Activated T-cell treated with anti-CD3 and anti-CD28 coated beads, Interleukin-2, amount 50 U/mL, for 72 hours (primary cell): ENCODE measurements at places on chromosomes 4 and X.

DNA sequence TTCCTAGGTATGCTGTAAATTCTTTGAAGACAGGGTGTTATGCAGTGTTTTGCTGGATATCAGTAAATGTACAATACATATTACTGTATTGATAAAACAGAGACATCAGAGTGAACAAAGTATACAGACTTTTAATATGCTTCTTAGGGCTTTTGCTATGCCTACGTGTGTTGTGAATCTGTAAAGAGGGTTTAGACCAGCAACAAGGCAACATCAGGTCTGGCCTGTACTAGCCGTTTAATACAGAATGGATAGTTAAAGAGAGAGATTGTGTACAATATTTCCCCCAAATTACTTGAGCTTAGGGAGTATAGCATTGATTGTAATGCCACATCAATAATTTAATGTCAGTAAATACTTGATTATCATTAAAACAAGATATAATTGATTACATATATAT is 75.2 kb downstream of the PAQR3 start:
- no peak for DNase-seq

- no peak for DNase-seq
Measured at GRCh38 chrX:13565511-13565910, 3.9 kb upstream of the EGFL6 start.

GRCh38 chr4:78100060-78100459 is 42.9 kb downstream of the FRAS1 start:
- DNase-seq, result no peak

- no peak for DNase-seq
Measured at GRCh38 chrX:94454606-94455005, 780.6 kb downstream of the FAM133A start.

DNA sequence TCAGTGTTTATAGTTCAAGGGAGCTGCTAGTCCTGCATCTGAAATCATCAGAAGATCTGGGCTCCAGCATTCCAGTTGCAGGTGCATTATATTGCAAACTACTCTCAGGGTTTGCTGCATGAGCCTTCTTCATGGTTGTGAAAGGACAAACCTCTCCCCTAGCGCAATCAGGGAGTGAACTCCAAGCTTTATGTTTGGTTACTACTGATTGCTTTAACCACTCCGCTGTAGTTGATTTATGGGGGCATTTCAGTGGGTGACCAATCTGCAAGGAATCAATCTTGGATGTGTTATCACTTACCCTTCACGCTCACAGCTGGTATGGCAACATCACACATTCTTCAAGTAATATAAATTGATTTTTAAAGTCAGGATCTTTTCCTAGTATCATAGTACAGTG is 552.1 kb downstream of the SPOCK3 start:
- no peak for DNase-seq

DNA sequence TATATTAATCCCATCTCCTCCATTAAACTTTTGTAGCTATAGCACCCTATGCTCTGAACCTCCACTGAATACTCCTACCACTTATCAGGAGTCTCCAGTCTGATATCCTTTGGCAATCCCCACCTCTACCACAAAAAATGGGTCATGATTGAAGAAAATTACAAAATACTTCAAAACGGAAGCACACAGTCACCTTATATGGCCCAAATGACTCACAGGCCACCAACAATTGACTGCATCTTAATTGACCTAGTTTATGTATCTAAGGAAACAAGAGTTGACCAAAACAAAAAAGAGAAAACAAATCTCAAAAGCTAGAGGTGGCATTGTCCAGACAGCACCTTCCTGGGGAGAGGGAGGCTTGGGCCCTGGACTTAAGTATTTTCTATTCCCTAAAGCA is 120.0 kb upstream of the DIAPH2 start:
- DNase-seq, result no peak

- no peak for DNase-seq
Measured at GRCh38 chrX:14915596-14915995, 42.4 kb downstream of the MOSPD2 start.

- no peak for DNase-seq
Measured at GRCh38 chr4:26000274-26000950, 86.4 kb downstream of the SMIM20 start.

DNA sequence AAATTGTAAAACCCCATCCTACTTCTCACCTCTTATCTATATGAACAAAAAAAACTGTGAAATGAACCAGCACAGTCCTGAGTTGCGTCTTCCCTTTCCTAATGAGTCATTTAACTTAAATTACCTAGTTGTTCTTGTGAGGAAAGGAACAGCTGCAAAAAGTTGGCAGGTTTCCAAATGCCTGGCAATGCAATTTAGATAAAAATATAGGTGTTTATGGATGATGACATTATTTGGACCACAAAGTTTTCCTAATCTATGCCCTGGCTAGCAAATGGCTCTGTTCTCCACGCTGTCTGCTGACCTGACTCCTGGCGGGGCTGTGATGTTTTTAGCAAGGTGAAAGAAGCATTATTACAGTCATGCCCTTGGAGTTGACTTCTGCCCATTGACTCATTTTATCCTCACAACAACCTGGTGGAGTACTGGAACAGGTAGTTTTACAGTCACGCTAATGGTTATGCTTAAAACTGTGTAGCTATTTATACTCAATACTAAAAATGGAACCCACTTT is 29.8 kb upstream of the RELL1 start:
- DNase-seq, result peak; percentile 45

- no peak for DNase-seq
Measured at GRCh38 chr4:10893395-10893794, 208.8 kb upstream of the CLNK start.

- DNase-seq, result no peak
Measured at GRCh38 chr4:22356987-22357596, 158.8 kb downstream of the ADGRA3 start.

DNA sequence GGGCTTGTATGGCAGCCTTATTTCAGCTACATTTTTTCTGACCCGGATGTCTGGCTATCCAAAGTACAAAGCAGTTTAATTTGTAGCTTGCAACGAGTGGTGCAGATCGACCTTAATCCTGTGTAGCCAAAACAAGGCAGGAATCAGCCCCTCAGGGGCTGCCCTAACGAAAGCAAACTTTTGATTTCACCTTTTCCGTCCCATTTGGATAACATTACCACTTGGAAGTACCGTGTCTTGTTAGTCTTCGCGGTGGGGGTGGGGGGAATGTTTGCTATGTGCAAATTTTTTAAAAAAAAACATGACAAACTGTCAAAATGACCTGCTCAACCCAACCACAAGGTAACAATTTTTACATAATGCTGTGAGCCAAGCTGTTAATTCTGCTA is 766 bp upstream of the DNAJB14 start:
- no peak for DNase-seq

DNA sequence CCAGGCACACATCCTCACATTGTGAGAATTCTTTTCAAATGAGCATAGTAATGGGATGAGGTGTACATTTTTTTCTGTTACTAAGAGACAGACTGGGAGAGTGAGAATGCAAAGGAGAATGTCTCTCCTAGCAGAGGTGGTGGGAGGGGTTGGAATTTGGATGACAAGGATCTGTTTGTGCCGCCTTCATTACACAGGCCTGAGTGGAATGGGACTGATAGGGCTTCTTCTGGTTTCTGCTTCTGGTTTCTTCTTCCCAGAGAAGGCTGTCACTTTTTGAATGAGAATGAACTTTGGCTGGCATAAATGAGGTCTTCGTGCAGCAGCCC is 55.4 kb downstream of the C4orf51 start:
- no peak for DNase-seq

DNA sequence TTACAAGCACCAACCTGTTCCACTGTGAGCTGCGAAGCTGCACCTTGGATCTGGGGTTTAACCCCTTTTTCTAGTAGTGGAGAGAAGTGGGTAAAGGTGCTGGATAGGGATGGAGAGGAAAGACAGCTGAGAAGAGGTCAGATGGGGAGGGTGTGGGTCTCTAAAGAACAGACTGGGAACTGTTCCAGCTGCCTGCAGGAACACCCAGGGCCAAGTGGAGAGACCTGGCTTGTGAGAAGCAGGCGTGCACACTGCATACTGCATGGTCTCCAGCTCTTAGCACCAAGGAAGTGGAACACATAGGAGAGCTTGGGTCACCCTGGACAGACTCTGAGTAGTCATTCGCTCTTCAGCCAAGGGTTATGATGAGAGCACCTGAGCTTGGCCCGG is 16.1 kb downstream of the BCOR start:
- DNase-seq, result no peak

DNA sequence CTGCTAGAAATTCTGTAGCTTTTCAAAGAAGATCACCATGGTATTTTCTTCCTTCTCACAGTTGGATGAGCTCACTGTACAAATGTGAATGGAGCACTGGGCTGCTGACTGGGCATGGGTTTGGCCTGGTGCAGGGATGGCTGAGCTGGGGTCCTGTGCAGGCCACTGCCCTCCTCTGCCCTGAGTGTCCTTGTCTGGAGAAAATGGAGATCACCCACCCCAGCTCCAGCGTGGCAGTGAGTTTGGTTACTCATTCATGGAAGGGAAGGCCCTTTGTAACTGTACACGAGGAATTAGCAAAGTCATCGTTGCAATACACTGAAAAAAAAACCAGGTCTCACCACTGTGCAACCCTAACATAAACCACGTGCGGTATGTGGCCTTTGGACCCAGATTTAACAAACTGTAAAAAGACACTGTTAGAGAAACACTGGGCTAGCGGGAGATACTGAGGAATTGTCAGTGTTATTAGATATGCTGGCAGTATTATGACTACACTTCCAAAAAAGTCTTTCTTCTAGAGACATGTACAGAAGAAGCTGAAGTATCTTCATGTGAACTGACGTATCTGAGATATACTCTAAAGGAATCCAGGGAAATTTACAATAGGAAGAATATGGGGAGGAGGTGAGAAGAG is 16.1 kb upstream of the TBC1D14 start:
- DNase-seq, result no peak

DNA sequence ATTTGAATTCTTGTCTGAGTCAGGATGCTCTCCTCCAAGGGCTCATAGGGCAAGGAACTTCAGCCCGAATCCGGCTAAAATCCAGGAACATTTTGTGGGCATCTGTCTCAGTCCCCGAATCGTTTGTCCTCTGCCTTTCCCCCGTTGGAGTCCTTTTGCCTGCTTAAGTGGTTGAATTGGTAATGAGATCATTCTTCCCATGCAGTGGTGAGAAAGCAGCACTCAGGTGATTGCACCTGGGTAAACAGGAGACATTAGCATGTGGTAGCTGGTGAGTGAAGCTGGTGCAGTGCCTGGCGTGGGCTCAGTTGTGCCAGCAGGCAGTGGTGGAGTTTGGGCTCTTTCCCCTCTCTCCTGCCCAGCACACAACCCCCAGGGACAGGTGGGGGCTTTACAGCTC is 61.9 kb upstream of the MTM1 start:
- no peak for DNase-seq

DNA sequence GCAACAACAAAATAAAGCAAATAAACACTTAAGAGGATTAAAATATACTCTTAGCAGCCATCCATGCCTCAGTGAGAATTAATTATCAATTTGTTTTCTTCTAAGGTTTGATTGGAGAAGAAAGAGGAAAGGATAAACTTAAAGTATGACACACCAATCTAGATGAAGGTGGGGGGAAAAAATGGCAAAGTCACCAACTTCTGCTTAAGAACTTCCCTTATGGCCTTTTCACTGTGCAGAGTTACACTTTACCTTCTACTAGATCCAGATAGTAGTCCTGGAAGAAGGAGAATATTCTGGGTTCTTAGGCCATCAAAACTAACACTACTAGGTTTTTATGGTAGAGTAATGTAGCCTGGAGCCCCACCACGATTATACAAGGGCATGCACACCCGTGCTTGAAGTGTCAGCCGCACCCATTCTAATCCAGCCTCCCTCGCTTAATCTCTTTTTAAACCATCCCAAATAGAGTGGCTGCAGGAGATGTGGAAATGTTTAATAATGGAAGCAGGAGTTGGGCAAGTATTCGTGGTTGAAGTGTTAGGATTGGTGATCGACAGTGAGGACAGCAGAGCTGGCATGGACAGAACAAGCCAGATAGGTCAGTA is 14.1 kb downstream of the ENPEP start:
- no peak for DNase-seq

GRCh38 chrX:10922159-10922558 is 189.0 kb upstream of the HCCS start:
- no peak for DNase-seq

- no peak for DNase-seq
Measured at GRCh38 chrX:31500921-31501320, 429.1 kb upstream of the FTHL17 start.

- no peak for DNase-seq
Measured at GRCh38 chr4:14800977-14801376, 201.3 kb upstream of the CPEB2 start.

GRCh38 chrX:42754115-42754514 is 23.8 kb downstream of the PPP1R2C start:
- no peak for DNase-seq

GRCh38 chr4:148634476-148634875 is 192.3 kb upstream of the NR3C2 start:
- no peak for DNase-seq

DNA sequence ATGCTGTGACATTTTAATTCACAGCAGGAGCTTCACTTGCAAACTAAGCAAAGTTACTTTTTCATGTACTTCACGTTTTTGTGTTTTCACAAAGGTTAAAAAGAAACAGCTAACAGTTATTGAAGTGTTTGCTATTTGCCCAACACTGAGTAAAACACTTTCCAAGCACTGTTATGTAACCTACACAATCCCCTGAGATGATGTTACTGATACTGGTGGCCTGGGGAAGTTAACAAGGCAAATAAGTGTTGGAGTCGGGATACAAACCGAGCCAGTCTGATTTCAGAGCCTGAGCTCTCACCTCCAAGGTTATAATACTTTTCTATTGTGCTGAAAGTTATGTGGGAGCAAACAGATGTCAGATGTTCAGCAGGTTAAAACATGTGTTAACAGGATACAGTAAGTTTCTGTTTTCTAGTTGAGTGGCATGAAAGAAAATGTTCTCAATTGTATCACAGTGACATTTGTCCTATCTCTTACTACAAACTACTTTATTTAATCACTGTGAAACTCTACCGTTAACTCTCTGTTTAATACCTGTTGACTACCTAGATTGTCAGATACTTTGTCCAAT is 3.9 kb upstream of the CXCL13 start:
- no peak for DNase-seq
